ENCODE measurements at places on chromosomes 4 and X. TPM values are rescaled to one million over a fixed set of nuclear protein-coding genes. Genes with fewer than 3 reads are reported as not detected.
A peak's percentile ranks its signal among the peaks of the same experiment; 100 is the strongest.

DNA sequence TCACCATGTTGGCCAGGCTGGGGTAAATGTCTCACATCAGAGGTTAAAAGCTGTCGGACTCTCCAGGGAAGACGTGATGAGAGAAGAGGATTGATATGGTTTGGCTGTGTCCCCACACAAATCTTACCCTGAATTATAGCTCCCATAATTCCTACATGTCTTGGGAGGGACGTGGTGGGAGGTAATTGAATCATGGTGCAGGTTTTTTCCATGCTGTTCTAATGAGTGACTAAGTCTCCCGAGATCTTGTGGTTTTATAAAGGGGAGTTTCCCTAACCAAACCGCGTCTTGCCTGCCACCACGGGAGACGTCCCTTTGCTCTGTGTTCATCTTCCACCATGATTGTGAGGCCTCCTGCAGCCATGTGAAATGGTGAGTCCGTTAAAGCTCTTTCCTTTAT is 64.4 kb downstream of the ASMT start:
- no peak for DNase-seq

GAGE12D gene
- not detected for total RNA-seq

GRCh38 chr4:140255467-140255866 is 101.5 kb upstream of the MAML3 start:
- DNase-seq = no peak

DNA sequence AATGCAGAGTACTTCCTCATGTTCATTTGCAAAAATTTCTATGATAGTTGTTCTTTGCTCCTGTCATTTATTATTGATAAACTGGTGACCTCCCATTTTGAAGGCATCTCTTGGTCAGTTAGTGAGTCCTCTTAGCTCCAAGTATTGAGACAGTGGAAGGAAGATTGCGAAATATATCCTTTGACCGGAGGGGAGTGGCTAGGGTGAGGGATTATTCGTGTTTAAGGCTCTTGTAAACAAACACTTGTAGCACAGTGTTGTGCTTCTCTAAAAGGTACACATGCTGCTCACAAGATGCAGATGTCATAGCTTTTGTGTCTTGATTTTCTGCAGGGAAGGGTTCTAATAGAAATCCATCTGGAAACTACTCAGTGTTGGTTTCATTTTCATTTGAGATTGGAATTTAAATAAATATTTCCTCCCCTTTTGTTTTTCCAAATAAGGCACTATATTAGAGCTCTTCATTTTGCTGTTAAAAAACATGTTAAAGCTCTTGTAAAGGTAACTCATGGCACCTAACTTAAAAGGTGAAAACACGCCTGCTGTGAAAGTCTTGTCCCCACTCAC is 21.8 kb downstream of the TXLNG start:
- peak; percentile 73 for DNase-seq

- DNase-seq = no peak
Observed at GRCh38 chr4:99447513-99447912, 12.4 kb upstream of the ADH7 start.

DNA sequence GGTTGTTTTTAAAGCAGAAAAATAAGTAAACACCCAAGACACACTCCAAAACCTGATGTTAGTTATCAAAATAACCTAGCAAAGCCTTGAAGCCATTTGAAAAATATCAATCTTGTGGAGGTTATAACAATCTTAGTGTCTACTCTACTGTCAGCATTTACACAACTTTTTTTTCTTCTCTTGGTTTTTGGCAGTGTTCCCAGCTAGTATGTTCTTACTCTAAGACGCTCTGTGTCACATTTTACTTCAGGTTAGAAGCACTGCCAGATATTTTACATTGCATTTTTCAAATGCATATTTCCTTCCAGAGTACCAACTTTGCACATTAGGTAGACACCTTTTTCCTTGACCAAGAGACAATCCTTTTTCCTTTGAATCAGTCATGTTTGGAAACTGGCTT is 114.0 kb upstream of the INPP4B start:
- peak; percentile 16 for DNase-seq

DNA sequence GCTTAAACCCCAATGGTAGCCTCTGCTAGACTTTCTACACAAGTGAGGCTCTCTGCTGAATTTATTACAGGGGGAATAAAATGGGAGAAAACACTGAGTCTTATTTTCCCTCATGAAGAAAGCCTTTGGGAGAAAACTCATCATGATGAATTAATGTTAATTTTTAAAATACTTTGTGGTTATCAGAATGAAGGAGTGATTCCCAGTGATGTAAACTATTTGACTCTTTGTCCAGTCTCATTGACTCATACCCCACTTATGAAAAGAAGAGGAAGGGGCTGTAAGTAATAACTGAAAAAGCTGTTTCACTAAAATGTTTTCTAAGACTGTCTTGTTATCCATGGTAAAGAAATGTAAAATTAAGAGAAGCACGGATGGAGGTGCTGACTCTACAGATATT is 208.8 kb downstream of the GRIA3 start:
- no peak for DNase-seq

GRCh38 chrX:130719413-130719812 is 183.6 kb downstream of the ENOX2 start:
- no peak for DNase-seq

VSIG1 gene
- 4.0 TPM for total RNA-seq

GRCh38 chr4:26212528-26212927 is 108.3 kb upstream of the RBPJ start:
- no peak for DNase-seq

UGT2B17 gene
- not detected for total RNA-seq

Data from renal cortical epithelial cell (primary cell).